Activated T-helper 2 cell treated with anti-CD3 and anti-CD28 coated beads, Interferon-gamma antibody, Interleukin-2, Interleukin-4, amounts not matched to agents 10 μg/mL and 5 μg/mL and 100 μg/mL, durations not matched to agents 14 hours and 24 hours and 36 hours (primary cell): ENCODE measurements at places on chromosomes 2 and 18. TPM values are rescaled to one million over a fixed set of nuclear protein-coding genes. Genes with fewer than 3 reads are reported as not detected.

MYO5B gene
- total RNA-seq, result not detected in 2 replicates

DLGAP1 gene
- total RNA-seq, result not detected in 2 replicates

GPR39 gene
- total RNA-seq, result not detected in 2 replicates

NPHP1 gene
- 1.0 and 2.2 TPM in 2 replicates for total RNA-seq

TDRD15 gene
- total RNA-seq, result not detected in 2 replicates

LYG2 gene
- total RNA-seq, result not detected in 2 replicates

LRRFIP1 gene
- 254 and 256 TPM in 2 replicates for total RNA-seq

CBLN2 gene
- total RNA-seq, result not detected in 2 replicates

ARHGAP15 gene
- total RNA-seq, result 54.1 and 58.3 TPM in 2 replicates

NEU2 gene
- not detected in 2 replicates for total RNA-seq

CHRNG gene
- not detected in 2 replicates for total RNA-seq

UGT1A4 gene
- total RNA-seq, result not detected in 2 replicates

ASB18 gene
- not detected in 2 replicates for total RNA-seq

ELOA2 gene
- total RNA-seq, result not detected in 2 replicates

DSC1 gene
- not detected in 2 replicates for total RNA-seq

ACTG2 gene
- 0.14 and 0.21 TPM in 2 replicates for total RNA-seq

MPP4 gene
- not detected in 2 replicates for total RNA-seq
